ENCODE measurements at places on chromosomes 12 and 14.

- DNase-seq: no peak
These were observed 12.2 kb upstream of the SPTB start for GRCh38 chr14:64891839-64892375.

- DNase-seq: no peak
These were observed 50.3 kb downstream of the AKAP6 start for GRCh38 chr14:32379447-32379846.

GRCh38 chr12:5500331-5500659 lies 68.4 kb downstream of the NTF3 start:
- DNase-seq: no peak

GRCh38 chr14:20302042-20302755 lies 3.6 kb downstream of the TTC5 start:
- no peak for DNase-seq

GRCh38 chr12:130922511-130922953 lies 31.2 kb upstream of the ADGRD1 start:
- DNase-seq: no peak

- no peak for DNase-seq
These were observed 44.5 kb upstream of the PRPF39 start for GRCh38 chr14:45039390-45039789.

GRCh38 chr12:88435334-88436076 lies 144.8 kb downstream of the KITLG start:
- DNase-seq: no peak

GRCh38 chr12:27305673-27306456 lies 26.8 kb upstream of the BMAL2 start:
- DNase-seq: no peak

- DNase-seq: no peak
These were observed 280.7 kb upstream of the FAR2 start for GRCh38 chr12:28868414-28868813.

DNA sequence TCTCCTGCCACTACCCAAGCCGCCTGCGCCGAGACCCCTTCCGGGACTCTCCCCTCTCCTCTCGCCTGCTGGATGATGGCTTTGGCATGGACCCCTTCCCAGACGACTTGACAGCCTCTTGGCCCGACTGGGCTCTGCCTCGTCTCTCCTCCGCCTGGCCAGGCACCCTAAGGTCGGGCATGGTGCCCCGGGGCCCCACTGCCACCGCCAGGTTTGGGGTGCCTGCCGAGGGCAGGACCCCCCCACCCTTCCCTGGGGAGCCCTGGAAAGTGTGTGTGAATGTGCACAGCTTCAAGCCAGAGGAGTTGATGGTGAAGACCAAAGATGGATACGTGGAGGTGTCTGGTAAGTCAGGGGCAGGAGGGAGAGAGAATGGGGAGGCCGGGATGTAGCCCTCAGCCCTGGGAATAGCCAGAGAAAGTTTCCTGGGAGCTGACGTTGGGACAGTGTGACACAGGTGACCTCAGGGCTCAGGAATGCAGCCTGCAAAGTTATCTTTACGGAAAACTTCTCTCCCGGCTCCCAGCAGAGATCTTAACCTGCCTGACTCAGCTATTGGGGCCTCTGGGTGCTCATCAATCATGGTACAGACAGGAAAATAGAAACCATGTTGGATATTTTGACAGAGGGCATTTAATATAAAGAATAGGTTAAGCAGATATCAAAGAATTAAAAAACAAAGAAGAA lies 747 bp downstream of the HSPB8 start:
- no peak for DNase-seq

- no peak for DNase-seq
These were observed 1.9 kb downstream of the CACNB3 start for GRCh38 chr12:48819986-48820725.

DNA sequence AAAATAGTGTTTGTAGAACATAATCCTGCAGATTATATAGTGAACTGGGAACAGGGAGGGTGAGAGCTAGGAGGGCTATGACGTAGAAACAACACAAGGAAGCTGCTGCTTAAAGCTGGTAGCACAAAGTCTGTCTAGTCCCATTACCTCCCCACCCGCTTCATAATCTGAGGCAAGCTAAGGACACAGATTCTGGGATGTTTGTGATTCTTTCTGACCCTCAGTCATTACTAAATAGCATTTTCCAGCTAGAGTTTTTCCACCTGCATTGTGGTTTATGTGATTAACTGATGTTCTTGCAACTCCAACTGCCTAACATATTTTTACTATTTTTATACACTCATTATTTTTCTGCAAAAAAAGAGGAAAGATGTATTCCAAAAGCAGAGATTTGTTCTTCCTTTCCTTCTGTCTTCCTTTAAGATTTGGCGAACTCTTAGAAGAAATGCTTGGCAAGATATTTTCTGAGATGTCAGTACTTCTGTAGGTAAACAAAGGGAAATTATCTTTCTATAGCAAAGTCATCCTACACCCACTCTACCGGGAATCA lies 293.2 kb upstream of the FAR2 start:
- DNase-seq: no peak

DNA sequence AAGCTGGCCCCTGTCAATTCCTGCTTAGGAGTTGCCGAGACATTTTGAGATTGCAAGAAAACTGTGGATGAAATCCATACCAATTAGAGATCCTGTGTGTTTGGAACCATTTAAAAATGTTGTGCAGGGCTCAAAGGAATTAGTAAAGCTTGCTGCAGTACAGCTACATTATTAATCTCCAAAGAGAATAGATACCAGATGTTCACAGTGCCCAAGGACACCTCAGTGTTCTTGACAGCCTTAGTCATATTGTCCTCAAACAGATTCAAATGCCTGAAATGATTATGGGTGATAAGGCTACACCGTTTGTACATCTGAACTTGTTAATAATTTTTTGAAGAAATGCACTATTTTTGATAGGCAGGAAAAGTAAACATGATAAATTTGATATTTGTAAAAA lies 164.6 kb downstream of the MSRB3 start:
- no peak for DNase-seq

DNA sequence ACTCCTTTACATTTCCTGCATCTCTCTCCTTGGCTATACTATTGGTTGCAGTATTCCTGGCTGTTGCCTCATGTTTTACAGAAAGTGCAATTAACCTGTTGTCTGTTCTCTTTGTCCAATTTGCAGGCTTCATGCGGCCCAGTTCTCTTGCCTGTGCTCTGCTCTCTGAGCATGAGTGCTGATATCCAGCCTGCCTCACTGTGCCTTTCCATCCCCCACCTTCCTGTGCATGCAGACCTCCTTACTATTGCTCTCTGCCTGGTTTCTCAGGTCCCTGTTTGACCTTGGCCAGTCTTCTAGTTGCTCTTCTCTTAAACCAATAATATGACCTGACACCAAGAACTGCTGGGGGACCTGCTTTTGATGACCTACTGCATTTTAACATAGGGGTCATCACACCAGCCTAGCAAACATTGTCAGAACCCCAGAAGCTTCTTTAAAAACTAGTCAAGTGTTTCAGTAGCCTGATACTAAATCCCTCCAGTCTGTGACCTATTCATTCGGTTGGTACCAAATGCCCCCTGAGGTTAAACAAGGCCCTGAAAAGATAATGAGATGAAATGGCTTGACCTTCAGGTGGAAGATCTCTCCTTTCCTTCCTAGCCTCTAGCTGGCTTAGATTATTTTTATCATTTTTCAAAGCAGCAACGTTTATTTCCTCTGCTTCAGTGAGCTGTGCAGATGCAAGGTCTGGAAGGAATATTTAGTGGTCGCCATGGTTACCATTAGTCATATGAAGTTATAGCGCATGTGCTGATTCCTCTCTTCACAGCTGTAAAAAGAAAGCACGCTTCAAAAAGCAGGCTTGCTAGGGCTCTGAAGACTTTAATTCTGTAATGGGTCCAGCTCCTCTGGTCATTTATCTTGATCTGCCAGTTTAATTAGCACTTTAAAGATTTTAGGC lies 216.5 kb downstream of the PHLDA1 start:
- no peak for DNase-seq

DNA sequence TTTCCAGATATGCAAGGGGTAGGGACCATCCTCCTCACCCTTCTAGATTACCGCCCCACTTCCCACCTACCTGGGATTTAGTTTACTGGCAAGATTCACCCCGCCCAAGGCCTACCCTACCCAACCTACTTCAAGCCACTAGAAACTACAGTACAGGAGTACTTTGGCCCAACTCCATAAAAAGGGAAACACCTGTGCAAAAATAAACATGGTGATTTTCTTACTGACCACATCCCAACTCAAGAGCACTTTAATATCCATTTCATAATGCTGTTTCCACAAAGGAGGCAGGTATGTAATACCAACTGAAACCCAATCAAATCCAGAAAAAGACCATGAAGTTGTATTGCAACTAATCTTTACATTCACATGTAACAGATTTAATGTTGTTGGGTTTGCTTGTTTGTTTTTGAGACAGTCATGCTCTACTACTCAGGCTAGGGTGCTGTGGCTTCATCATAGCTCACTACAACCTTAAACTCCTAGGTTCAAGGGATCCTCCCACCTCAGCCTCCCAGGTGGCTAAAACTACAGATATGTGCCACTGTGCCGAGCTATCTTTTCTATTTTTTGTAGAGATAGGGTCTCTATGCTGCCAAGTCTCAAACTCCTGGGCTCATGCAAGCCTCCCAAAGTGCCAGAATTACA lies 41.7 kb upstream of the RAP1B start:
- DNase-seq: no peak

- DNase-seq: no peak
These were observed 5.0 kb downstream of the GAPDH start for GRCh38 chr12:6539314-6539682.

Data from stimulated activated CD4-positive, alpha-beta T cell treated with anti-CD3 and anti-CD28 coated beads, Interleukin-1b, Interleukin-23, amount 100 ng/mL, for 1 hour (primary cell).